Left ventricle myocardium superior (tissue), 1 donor: ENCODE measurements at places on chromosomes 7 and 10. TPM values are rescaled to one million over a fixed set of nuclear protein-coding genes. Genes with fewer than 3 reads are reported as not detected.
A peak's percentile ranks its signal among the peaks of the same experiment; 100 is the strongest.

The LIPN gene
- 0.22 TPM for total RNA-seq

The ACBD7 gene
- not detected for total RNA-seq

The EPO gene
- not detected for total RNA-seq

GRCh38 chr10:2979306-2979705 is 88.0 kb upstream of the PFKP start:
- no peak for DNase-seq

GRCh38 chr7:135777626-135778398 is 29.2 kb upstream of the FAM180A start:
- DNase-seq = no peak

DNA sequence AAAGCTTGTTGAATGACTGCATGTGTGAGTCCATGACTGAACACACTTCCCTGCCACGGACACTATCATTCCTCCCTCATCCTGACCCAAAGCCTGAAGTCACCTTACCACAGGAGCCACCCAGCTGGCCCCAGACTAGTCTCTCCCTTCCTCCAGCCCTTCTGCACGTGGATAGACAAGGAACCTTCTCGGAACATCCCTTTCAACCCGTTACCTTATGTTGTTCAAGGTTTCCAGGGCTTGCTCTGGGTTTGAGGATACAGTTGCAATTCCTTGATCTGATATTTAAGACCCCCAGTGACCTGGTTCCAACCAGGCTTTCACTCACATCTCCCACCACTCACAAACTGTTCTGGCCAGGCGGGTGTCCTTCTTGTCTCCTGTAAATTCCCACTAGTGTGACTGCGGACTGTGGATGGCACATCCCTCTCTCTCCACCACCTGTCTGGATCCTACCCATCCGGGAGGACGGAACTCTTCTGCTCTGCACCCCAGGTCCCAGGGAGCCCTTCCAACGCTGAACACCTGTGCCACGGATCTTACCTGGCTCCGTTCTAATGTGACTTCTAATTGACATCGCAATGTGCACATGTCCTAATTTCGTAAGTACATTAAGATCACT is 62.5 kb downstream of the HIPK2 start:
- no peak for DNase-seq

The ST8SIA6 gene
- total RNA-seq = 7.4 TPM

The ASB4 gene
- total RNA-seq = 8.7 TPM

The SSBP1 gene
- 98.4 TPM for total RNA-seq

The WDR86 gene
- 0.37 TPM for total RNA-seq

The HYAL4 gene
- total RNA-seq = not detected

The CCDC7 gene
- 16.7 TPM for total RNA-seq

DNA sequence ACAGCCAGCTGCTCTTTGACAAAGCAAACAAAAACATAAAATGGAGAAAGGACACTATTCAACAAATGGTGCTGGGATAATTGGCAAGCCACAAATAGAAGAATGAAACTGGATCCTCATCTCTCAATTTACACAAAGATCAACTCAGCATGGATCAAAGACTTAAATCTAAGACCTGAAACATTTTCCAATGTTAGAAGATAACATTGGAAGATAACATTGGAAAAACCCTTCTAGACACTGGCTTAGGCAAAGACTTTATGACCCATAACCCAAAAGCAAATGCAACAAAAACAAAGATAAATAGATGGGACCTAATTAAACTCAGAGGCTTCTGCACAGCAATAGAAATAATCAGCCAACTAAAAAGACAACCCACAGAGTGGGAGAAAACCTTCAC is 425.7 kb upstream of the SEMA3D start:
- DNase-seq = no peak

DNA sequence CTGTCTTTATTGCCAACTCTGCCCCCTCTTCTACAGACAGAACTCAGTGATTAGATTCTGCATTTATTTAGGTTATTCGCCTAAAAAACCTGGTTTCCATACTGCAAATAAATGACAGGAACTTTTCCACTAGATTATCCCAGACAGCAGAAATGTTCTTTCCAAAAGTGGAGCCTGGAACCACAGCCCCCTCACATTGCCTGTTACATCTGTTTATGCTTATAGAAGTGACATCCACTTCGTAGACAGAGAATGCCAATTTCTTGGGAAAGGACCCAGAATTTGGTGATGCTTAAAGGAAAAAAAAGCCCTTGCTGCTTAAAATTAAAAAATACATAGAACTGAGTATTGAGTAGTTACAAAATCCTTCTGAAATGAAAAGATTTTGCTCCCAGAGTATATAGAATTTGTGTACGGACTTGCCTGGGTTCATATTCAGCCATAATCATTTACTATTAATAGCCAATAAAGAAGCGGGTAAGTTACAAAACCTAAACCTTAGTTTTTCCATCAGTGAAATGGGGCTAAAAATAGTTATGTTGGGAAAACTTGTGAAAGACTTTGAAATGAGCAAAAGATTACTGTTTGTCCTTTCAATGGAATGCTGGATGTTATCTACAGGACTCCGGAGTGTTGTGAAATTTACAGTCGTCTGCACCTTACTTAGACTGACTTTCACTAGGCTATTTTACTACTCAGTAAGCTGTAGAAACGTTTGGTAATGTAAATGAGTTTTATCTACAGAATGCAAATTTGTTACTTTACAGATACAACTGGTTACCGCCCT is 1.1 kb upstream of the PPP1R9A start:
- no peak for DNase-seq

The OR13A1 gene
- total RNA-seq = not detected

The TRIM50 gene
- total RNA-seq = 0.30 TPM

The ATP5MK gene
- total RNA-seq = 1,234 TPM

The BEND7 gene
- 17.4 TPM for total RNA-seq

The VIPR2 gene
- 21.3 TPM for total RNA-seq

The DKK1 gene
- not detected for total RNA-seq

DNA sequence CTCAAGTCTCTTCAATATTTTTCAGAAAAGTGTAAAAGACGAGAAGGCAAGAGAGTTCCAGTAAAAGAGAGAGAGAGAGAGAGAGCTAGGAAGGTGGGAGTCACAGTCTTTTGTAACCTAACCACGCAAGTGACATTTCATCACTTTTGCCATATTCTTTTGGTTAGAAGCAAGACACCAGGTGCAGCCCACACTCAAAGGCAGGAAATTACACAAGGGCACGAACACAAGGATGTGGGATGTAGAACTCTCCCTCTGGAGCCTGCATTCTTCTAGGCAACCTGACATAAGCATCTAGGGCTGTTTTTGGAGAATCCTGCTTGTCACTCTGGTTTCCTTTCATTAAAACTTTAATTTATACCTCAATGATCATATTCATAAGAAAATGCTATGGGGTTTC is 1213.1 kb downstream of the DNAJB9 start:
- DNase-seq = no peak

The ZNF92 gene
- total RNA-seq = 3.3 TPM

- DNase-seq = no peak
These were observed 4.7 kb downstream of the LRWD1 start for GRCh38 chr7:102469351-102469971.

DNA sequence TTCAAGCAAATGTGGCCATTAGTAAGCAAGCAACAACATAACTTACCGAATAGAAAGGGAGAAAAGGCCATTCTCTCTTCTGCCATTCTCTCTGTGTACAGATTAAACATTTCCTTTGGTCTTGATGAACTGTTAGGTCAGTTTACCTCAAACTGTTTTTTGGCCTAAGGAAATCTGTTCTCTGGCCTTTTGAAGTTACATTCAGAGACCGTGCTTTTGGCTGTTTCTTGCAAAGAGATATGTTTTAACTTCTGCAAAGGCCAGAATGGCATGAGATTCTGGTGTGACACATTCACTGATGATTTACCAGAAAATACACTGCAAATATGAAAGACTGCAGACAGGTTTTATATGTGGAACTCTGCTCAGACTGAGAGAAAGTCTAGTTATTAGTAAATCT is 22.2 kb downstream of the AHR start:
- DNase-seq = no peak

GRCh38 chr7:70856901-70857630 is 274.9 kb upstream of the GALNT17 start:
- DNase-seq = peak; percentile 79

The ITIH5 gene
- total RNA-seq = 8.5 TPM

DNA sequence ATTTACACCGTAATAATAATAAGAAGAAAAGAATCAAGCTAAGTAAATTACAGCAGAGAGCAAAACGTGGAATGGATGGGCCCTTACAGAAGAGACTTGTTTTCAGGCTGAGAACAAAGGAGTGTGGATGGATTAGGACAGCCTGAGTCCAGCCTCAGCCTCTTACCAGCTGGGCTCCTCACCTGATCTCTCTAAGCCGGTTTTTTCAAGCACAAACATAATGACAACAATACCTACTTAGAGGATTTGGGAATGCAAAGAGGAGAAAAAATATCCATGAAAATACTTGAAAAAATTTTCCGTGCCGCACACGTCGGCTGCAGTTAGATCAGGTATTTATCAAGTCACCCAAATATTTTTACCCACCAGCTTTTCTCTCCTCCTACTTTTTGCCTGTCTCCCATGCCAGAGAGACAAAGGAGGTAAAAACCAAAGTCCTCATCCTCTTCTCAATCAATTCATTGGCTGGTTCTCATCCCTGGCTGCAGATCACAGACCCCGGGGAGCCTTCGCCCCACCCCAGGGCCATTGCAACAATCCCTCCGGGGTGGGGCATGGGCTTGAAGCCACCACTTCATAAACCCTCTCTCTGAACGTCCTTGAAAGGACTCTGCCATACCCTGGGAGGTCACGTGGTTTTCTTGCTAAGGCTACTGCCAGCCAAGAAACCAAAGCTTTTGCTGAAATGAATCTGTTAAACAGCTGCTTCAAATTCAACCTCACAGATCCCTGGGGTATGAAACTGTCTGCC is 29.7 kb upstream of the GTF2I start:
- peak; percentile 42 for DNase-seq

- DNase-seq = no peak
These were observed 1.1 kb upstream of the AKR1B1 start for GRCh38 chr7:134459981-134460380.

GRCh38 chr7:119761776-119762175 is 511.2 kb upstream of the KCND2 start:
- DNase-seq = no peak

DNA sequence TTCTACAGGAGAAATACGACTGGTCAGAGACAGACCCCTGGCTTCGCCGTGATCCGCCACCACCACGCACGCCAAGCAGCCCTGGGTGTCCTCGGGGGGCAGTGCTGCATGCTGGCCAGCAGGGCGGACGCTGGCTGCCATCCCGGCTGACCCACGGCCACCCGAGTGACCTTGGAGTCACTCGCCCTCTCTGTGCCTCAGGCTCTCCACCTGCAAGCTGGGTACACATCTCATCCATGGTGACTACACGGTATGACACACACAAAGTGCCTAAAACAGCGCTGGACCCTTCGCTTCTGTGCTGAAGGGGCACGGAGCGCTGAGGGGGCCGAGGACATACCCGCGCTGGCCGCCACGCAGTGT is 62.0 kb upstream of the RNF32 start:
- no peak for DNase-seq

The C10orf67 gene
- total RNA-seq = 0.62 TPM

- DNase-seq = no peak
These were observed 69.4 kb downstream of the KIAA1217 start for GRCh38 chr10:24278176-24278889.

The NME8 gene
- total RNA-seq = not detected

- no peak for DNase-seq
These were observed 971 bp downstream of the AEBP1 start for GRCh38 chr7:44104860-44105771.

- DNase-seq = no peak
These were observed 42.7 kb downstream of the SPDYE5 start for GRCh38 chr7:75534727-75535307.

DNA sequence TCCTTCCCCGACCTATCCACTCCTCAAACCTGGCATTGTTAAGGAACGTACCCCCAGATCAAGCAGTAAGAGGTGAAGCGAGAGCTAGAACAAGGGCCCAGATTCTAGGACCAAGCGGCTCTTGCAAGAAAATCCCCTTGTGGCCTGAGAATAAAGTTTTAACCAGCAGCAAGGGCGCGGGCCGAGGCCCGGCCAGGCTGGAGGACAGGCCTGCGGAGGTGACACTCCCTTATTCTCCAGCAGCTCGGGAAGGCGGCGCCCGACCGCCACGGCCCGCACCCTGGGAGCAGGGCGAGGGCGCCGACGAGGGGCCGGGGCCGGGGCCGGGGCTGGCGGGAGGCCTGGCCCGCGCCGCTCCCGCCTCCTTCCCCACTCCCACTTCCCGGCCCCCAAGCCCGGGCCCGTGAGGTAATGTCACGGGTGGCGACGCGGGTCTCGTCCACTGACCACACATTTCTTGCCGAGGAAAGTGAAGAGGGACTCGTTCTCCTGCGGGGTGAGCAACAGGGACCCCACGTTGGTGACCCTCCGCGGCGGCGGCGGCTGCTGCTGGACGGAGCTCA is 551 bp downstream of the WASL start:
- DNase-seq = peak; percentile 72

DNA sequence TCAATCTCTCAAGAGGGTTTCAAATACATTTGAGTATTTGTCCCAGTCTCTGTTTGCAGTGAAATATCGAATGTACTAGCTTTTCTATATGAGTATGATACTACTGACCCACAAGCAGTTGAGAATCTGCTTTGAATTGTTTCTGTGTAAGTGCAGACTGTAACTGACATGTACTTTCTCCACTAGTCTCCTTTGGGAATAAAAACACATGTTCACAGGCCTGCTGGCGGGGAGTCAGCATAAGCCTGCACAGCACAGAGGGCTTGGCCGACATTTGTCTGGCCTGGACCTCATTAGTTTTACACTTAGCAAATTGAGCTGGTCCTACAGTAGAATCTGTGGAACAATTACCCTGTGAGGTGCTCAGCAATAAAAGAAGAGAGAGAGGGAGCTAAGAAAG is 72.6 kb downstream of the ITGB8 start:
- peak; percentile 77 for DNase-seq

DNA sequence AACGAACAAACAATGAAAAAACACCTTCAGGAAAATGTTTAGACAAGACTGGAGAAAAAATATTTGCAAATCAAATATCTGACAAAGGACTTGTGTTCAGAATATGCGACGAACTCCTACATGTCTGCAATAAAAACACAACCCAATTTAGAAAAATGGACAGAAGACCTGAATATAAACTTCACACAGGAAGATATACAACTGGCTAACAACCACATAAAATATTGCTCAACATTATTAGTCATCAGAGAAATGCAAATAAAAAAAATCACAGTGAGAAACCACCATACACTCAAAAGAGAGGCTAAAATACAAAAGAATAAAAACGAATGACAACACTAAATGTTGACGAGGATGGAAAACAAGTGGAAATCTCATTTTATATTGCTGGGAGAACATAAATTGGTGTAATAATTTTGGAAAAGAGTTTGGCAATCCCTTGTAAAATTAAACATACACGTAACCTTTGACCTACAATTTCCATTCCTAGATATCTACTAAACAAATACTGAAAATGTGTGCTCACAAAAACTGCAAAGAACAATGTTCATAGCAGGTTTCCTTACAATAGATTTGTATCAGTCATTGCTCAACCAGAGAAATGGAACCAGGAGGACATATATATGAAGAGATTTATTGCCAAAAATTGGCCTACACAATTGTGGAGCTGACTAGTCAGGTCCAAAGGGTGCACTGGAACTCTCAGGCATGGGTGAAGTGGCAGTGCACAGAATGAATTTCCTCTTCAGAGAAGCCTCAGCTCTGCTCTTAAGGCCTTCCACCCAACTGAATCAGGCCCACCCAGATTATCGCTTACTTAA is 82.9 kb upstream of the OGDHL start:
- no peak for DNase-seq

The ERLIN1 gene
- 7.8 TPM for total RNA-seq

The SNCG gene
- total RNA-seq = 21.2 TPM
